Kidney (tissue), 22 donors: ENCODE measurements at places on chromosomes 11 and 22. TPM values are rescaled to one million over a fixed set of nuclear protein-coding genes. Genes with fewer than 3 reads are reported as not detected.

The INS gene
- total RNA-seq: not detected

GRCh38 chr11:72712168-72712751 is 38.0 kb upstream of the PDE2A start:
- DNase-seq: peak; percentile 64

- DNase-seq: no peak
These were observed 508 bp upstream of the FLI1 start for GRCh38 chr11:128693416-128693712.

- DNase-seq: no peak
These were observed 10.9 kb upstream of the CCND1 start for GRCh38 chr11:69630017-69630416.

DNA sequence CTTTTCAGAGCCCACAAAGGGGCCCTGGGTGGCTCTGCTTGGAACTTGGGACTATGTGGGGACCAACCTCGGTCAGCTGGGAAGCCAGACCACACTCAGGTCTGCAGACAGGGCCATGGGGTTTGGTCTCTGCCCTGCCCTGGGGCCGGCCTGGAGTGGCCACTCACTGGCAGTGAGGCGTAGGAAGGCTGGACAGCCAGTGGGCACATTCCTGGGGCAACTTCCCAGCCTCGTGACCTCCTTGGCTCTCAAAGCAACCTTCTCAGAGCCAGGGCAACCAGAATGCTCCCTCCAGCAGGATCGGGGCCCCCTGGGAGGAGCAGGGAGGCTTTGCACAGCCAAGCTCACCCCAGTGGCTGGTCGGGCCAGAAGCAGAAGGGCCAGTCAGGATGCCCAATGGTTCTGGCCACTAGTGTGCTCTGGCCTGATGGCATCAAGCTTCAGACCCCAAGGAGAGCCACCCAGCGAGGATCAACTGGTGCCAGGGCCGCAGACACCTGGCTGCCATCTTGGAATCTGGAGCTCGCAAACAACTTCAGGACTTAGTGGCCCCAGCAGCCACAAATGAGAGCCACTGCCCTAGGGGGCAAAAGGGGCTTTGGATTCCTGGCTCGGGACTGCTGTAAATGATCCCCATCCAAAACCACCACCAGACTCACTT is 87.1 kb downstream of the MYEOV start:
- DNase-seq: peak; percentile 31

The NAALAD2 gene
- 2.0 TPM for total RNA-seq

The MUC6 gene
- 3.0 TPM for total RNA-seq

DNA sequence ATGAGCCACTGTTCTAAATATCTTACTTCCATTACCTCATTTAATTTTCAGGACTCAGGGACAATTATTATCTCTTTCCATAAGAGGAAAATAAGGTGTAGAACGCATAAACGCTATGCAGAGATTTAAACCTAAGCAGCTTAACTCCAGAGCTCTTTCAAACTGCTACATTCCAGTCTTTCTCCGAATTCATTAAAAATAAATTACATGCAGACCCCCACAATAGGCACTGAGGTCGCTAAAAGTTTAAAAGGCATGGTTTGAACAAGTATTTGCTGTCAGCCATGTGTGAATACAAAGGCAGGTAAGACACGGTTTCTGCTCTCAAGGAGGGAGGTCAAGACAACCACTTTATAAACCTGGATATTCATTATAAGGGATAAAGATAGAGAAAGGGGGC is 983 bp downstream of the NARS2 start:
- peak; percentile 53 for DNase-seq

The CREB3L1 gene
- 7.3 TPM for total RNA-seq

DNA sequence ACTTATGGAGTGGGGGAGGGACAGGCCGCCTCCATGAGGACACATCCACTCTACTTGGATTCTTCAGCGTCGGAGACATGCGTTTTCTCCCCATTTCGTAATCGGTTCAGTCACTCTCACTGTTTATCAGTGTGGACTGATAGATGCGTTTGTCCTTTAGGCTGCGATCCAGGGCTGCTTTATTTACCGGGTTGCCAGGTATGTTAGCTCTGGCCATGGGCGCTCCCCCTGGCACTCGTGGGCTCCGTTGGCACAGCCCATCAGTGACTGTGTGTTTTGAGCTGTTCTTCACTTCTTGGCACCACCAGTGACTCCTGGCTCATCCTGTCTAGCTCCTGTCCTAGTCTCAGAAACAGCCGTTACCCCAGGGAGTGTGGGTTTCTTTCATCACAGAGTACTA is 1203.3 kb downstream of the BRD1 start:
- no peak for DNase-seq

DNA sequence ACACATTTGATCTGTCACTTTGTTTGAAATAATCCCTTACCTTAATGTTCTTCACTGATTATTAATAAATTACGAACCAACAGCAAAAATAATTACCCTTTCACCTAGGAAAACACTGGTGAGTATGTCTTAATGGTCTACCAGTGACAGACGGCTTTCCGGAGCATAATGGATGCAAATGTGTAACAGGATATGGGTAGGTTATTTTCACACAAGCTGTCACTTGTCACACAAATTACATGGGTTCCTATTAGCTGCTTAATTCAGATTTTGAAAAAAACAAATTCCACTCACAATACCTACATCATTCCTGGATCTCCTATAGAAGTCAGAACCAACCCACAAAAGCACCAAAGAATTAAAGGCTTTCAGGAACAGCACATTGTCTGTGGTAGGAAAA is 127.9 kb downstream of the WT1 start:
- no peak for DNase-seq

The EMID1 gene
- 9.6 TPM for total RNA-seq

DNA sequence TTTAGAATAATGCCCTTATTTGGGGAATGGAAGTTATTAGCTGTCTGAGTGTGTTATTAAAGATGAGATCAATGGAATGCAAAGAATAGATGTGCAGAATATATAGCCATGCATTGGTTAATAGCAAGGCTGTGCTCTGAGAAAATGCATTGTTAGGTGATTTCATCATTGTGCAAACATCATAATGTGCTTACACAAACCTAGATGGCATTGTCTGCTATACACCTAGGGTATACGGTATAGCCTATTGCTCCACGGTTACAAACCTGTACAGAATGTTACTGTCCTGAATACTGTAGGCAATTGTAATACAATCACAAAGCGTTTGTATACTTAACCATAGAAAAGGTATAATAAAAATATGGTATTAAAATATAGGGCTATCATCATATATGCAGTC is 25.5 kb downstream of the SLC5A12 start:
- no peak for DNase-seq

- peak; percentile 66 for DNase-seq
These were observed 51.9 kb downstream of the CD44 start for GRCh38 chr11:35190804-35191348.

The TSPAN18 gene
- total RNA-seq: 38.1 TPM

The PVALB gene
- 2.1 TPM for total RNA-seq

DNA sequence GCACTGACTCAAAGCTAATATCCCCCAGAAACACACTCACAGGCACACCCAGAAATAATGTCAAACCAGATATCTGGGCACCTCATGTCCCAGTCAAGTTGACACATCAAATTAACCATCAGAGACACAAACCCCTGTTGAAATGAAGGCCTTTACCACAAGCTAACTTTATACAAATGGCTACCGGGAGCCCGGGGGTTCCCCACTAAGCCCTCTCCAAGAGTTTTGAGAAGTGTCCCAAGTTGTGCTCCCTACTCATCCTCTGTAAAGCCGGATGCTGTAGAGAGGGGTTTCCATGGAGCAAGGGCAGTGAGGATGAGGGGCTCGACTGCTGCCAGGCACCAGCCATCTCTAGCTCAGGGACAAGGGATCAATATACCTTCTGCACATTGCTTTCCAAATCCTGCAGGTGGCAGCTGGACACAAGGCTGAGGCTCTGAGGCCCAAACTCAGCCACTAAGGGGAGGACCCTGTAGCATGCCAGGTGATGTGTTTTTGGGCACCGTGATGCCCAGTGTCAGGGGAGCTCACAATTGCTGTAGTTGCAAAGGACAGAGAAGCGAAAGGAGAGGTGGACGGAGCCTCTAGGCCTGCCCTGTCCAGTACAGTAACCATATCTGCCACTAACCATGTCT is 145.7 kb downstream of the TTC17 start:
- no peak for DNase-seq

DNA sequence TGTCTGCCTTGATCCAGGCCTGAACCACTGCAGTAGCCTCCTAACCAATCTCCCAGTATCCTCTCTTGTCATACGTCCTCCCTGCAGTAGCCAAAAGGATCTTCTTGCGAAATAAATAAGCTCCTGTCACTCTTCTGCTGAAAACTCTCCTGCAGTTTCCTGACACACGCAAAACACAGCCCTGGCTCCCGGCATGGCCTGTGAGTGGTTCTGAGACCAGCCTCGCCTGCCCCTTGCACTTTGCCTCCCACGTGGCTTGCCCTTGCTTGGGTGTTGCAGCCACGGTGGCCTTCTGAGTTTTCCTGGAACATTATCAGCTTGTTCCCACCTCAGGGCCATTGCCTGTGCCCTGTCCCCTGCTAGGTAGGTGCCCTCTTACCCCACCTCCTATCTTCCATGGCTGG is 7.2 kb downstream of the ZC3H7B start:
- no peak for DNase-seq

- DNase-seq: no peak
These were observed 33.6 kb upstream of the GNB1L start for GRCh38 chr22:19888131-19888746.

DNA sequence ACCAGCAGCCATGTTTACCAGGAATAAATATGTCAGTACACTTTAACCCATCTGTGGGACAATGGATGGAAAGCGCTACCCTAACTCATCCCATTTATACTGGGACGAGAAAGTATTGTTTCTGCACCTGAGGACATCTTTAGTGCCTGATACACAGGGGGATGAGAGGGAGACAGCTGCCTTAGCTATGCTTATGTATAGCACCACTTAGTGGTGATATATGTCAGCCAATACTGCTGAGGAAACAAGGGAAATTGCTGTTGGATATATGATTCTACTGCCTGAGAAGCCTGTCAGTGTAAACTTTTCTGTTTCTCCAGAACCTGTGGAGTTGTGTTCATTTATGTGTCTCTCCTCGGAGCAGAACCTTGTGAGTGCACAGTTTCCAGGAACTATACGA is 13.3 kb upstream of the CEP295 start:
- peak; percentile 41 for DNase-seq

DNA sequence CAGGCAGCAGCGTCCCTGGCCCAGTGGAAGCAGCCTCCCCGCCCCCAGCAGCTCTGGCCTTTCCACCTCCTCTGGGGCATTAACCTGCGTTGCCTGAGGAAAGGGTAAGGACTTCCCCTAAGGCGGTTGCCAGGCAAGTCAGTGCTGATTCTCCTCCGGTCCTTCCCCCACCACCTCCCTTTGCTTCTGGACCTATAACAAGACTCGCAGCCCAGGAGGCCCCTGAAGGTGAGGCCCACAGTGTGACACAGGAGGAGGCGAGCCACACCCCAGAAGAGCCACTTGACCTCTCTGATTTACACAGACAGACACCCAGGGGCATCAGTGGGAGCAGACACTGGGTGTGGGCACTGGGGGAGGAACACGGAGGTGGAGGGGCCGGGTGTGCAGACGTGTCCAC is 35.4 kb downstream of the ASCL2 start:
- DNase-seq: no peak

The CDON gene
- total RNA-seq: 4.0 TPM

DNA sequence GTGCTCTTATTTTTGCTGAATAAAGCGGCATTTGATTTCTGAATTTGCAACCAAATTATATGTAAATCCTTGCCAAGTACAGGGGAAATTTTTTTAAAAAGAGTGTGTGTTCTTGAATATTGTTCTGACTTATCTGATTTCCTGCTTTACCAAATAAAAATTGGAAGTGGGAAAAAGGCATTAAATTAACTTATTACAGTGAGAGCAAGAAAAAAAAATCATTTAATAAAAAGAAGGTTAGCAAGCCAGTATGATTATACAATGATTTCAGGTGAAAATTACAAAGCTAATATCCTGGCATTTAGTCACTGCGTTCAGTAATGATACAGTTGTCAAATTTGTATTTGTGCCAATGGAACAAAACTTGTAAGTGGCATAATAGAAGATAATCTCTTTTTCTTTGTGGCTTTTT is 82.1 kb upstream of the PPARA start:
- DNase-seq: no peak

GRCh38 chr11:21113876-21114275 is 444.5 kb downstream of the NELL1 start:
- DNase-seq: no peak

GRCh38 chr11:2515401-2516275 is 70.8 kb downstream of the KCNQ1 start:
- peak; percentile 64 for DNase-seq

The KIRREL3 gene
- 0.19 TPM for total RNA-seq

DNA sequence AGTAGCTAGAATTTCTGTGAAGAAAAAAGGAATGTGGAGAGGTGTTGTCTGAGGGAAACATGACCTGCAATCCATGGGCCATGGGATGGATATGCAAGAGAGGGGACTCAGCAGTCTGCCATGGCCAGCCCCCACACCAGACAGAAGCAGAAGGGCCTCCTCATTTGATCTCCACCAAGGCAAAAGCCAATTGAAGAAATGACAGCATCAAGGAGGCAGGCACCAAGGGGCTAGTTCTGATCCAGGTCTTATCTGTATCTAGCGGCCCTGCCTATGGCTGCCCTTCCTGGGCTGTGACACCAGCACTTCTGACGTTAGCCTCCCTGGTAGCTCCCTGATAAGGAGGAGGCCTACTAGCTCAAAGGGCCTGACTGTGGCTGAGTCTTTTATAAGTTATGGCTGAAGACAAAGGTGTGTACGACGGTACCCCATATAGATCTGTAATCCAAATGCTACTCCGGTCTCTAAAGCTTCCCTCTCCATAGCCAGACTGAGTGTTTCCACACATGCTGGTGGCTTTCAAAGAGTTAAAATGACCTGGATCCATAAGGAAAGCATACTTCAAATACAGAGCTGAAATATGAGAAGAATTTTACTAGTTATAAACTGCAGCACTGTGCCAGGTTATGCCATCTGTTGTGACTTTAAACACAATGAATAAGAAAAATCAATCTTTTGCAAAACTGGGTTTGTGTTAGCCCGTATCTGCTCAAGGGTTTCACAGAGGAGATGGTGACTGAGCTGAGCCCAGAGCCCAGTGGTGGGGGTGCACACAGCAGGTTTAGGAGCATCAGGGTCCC is 34.4 kb downstream of the HIRA start:
- no peak for DNase-seq

The CCDC15 gene
- total RNA-seq: 1.5 TPM

DNA sequence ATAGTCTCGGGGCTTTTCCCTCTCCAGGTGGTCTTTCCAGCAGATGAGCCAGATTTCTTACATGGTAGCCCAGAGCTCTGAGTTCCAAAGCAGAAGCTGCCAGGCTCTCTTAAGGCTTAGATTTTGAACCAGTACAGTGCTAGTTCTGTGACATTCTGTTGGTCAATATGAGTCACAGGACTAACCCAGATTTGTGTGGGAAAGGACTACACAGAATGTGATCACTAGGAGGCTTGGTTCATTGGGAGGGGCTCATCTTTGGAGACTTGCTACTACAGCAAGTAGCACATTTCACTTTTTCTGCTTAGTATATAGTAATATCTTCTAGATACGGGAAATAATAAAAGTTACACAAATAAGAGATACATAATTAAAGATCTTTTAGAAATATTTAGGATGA is 24.1 kb downstream of the RNF214 start:
- DNase-seq: no peak
